ENCODE measurements at places on chromosomes 2 and 18. TPM values are rescaled to one million over a fixed set of nuclear protein-coding genes. Genes with fewer than 3 reads are reported as not detected.

GRCh38 chr2:2569836-2570235 lies 238.8 kb upstream of the MYT1L start:
- no peak overlapping the region for H3K27ac ChIP-seq
- no peaks in the 10 kb centered on the region for H3K4me1 ChIP-seq
- no peaks in the 10 kb centered on the region for H3K36me3 ChIP-seq
- H3K27me3 ChIP-seq, result peaks cover 2% of the 10 kb centered on the region
- H3K4me3 ChIP-seq, result no peak overlapping the region

GRCh38 chr2:16209799-16210198 lies 269.4 kb downstream of the MYCN start:
- H3K4me3 ChIP-seq, result no peak overlapping the region
- no peaks in the 10 kb centered on the region for H3K36me3 ChIP-seq
- H3K4me1 ChIP-seq, result no peaks in the 10 kb centered on the region
- no peak for DNase-seq
- no peak overlapping the region for H3K27ac ChIP-seq

DNA sequence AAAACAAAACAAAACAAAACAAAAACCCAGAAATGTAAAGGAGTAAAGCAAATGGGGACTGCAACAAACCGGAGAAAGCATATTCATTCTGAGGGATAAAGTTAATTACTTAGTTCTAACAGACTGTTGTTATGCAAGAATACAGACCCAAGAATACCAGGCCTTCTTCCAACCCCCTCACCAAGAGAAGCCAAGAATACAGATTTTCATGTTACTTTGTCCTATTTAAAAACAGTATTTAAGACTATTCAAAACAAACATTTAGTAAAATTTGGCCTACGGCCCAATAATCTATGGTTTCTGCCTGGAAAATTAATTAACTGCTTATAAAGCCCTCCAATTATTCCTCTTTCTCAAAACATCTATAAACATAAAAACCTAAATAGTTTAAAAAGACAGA lies 91.4 kb downstream of the USP34 start:
- peaks cover 40% of the 10 kb centered on the region for H3K36me3 ChIP-seq
- peaks cover 10% of the 10 kb centered on the region for H3K4me1 ChIP-seq
- H3K27ac ChIP-seq, result peak overlapping the region; percentile 17
- H3K27me3 ChIP-seq, result no peaks in the 10 kb centered on the region

STARD6 gene
- not detected for total RNA-seq

IL18R1 gene
- total RNA-seq, result 0.49 TPM

KCMF1 gene
- total RNA-seq, result 101 TPM

DNA sequence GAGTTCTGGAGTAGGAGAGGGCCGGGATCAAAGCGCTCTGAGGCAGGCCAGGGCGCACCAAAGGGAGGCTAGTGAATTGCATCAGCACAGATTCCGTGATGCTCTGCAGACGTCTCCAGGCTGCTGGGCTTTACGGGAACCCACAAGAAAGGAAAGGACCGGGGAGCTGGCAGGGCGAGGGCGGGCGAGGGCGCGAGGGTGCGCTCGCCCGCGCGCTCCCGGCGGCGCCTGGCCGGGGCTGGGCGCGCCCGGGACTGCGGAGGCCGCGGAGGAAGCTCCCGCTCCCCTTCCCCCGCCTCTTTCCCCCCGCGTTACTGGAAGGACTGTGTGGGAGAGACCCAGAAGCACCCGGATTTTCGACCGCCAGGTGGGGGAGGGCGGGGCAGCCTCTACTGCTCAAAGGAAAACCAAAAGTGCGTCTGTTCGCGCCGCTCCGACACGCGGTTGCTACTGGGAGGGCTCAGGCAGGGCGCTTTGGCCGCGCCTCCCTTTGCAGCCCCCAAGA lies 2.4 kb upstream of the FOSL2 start:
- peak overlapping the region; percentile 77 for H3K4me3 ChIP-seq
- H3K4me1 ChIP-seq, result peaks cover 39% of the 10 kb centered on the region
- H3K36me3 ChIP-seq, result peaks cover 7% of the 10 kb centered on the region
- no peaks in the 10 kb centered on the region for H3K27me3 ChIP-seq

FSHR gene
- not detected for total RNA-seq

GRCh38 chr2:157107460-157107859 lies 150.0 kb upstream of the GALNT5 start:
- H3K27me3 ChIP-seq, result no peaks in the 10 kb centered on the region
- no peaks in the 10 kb centered on the region for H3K4me1 ChIP-seq
- H3K27ac ChIP-seq, result no peak overlapping the region
- DNase-seq, result no peak
- H3K36me3 ChIP-seq, result peaks cover 10% of the 10 kb centered on the region

GRCh38 chr2:20576598-20577115 lies 74.2 kb downstream of the HS1BP3 start:
- H3K36me3 ChIP-seq, result no peaks in the 10 kb centered on the region
- H3K27ac ChIP-seq, result no peak overlapping the region
- H3K27me3 ChIP-seq, result no peaks in the 10 kb centered on the region

PCARE gene
- total RNA-seq, result not detected

- H3K36me3 ChIP-seq, result no peaks in the 10 kb centered on the region
- no peak for DNase-seq
- H3K27me3 ChIP-seq, result peaks cover 34% of the 10 kb centered on the region
- no peak overlapping the region for H3K4me3 ChIP-seq
Observed at GRCh38 chr2:138829326-138829919, 49.2 kb upstream of the NXPH2 start.

GRCh38 chr2:64221935-64222334 lies 77.7 kb upstream of the PELI1 start:
- no peak for DNase-seq
- no peaks in the 10 kb centered on the region for H3K36me3 ChIP-seq
- no peak overlapping the region for H3K27ac ChIP-seq
- peaks cover 12% of the 10 kb centered on the region for H3K4me1 ChIP-seq
- H3K27me3 ChIP-seq, result no peaks in the 10 kb centered on the region
- H3K4me3 ChIP-seq, result no peak overlapping the region

GRCh38 chr2:234974501-234975385 lies 22.9 kb downstream of the SH3BP4 start:
- peaks cover 7% of the 10 kb centered on the region for H3K36me3 ChIP-seq
- peaks cover 61% of the 10 kb centered on the region for H3K4me1 ChIP-seq
- H3K27ac ChIP-seq, result peak overlapping the region; percentile 57
- no peak overlapping the region for H3K4me3 ChIP-seq

ZNF892 gene
- 4.8 TPM for total RNA-seq

- H3K36me3 ChIP-seq, result peaks cover 7% of the 10 kb centered on the region
- H3K27me3 ChIP-seq, result no peaks in the 10 kb centered on the region
- no peak for DNase-seq
- H3K27ac ChIP-seq, result no peak overlapping the region
Observed at GRCh38 chr18:79283929-79284328, 111.8 kb upstream of the NFATC1 start.

GRCh38 chr2:223815186-223815883 lies 22.0 kb downstream of the AP1S3 start:
- H3K4me3 ChIP-seq, result no peak overlapping the region
- no peaks in the 10 kb centered on the region for H3K27me3 ChIP-seq
- no peak for DNase-seq
- no peaks in the 10 kb centered on the region for H3K36me3 ChIP-seq
- peaks cover 53% of the 10 kb centered on the region for H3K4me1 ChIP-seq

DNA sequence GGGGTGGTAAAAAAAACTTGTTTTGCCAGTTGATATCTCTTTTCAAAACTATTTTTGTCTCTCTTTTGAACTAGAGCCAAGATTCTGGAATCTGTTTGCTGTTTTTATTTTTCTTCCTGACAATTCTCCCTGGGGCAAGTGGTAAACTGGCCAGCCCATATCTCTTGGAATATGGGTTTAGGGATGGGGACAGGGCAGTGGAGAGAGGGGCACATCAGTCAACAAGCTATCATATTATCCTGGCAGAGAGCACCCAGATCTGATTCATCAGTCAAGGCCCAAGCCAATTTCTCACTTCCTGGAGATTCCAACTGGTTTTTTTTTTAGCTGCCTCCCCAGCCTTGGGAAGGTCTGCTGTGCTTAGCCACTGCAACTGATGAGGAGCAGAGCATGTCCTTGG lies 52.3 kb downstream of the ARHGAP28 start:
- no peaks in the 10 kb centered on the region for H3K27me3 ChIP-seq
- peaks cover 43% of the 10 kb centered on the region for H3K4me1 ChIP-seq
- DNase-seq, result no peak
- no peaks in the 10 kb centered on the region for H3K36me3 ChIP-seq

GRCh38 chr2:14752295-14752694 lies 119.8 kb downstream of the LRATD1 start:
- H3K36me3 ChIP-seq, result no peaks in the 10 kb centered on the region
- no peaks in the 10 kb centered on the region for H3K27me3 ChIP-seq
- no peaks in the 10 kb centered on the region for H3K4me1 ChIP-seq

GRCh38 chr2:156329031-156329926 lies 3.2 kb downstream of the NR4A2 start:
- peak; percentile 83 for DNase-seq
- H3K36me3 ChIP-seq, result no peaks in the 10 kb centered on the region
- H3K4me1 ChIP-seq, result peaks cover 21% of the 10 kb centered on the region

DNA sequence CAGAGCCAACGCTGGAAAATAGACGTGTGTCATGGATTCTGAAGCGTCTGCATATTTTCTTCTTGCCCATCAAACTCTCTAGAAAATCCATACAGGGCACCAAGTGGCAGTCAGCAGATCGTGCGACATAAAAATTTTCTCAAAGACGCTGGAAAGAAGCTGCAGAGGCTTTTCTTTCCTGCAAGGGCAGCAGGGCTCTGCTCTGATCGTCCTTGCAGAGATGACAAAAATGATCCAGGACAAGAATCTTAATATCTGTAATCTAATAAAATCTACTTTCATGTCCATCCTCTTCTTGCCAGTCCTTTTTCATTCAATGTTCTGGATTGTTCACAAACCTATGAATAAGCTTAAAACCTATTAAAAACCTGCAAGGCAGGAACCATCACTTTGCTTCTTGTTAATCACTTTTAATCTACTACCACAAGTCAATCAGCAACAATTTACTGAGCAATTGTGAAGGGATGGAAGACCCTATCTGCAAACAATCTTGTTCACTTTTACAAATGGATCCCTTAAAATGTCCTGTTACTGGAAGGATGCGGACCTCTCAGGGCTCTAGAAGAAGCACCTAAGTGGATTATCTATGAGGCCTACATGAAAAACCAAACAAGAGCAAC lies 93.6 kb downstream of the MREG start:
- peaks cover 2% of the 10 kb centered on the region for H3K36me3 ChIP-seq
- H3K4me1 ChIP-seq, result peaks cover 61% of the 10 kb centered on the region
- H3K27ac ChIP-seq, result peak overlapping the region; percentile 95
- no peaks in the 10 kb centered on the region for H3K27me3 ChIP-seq

DNA sequence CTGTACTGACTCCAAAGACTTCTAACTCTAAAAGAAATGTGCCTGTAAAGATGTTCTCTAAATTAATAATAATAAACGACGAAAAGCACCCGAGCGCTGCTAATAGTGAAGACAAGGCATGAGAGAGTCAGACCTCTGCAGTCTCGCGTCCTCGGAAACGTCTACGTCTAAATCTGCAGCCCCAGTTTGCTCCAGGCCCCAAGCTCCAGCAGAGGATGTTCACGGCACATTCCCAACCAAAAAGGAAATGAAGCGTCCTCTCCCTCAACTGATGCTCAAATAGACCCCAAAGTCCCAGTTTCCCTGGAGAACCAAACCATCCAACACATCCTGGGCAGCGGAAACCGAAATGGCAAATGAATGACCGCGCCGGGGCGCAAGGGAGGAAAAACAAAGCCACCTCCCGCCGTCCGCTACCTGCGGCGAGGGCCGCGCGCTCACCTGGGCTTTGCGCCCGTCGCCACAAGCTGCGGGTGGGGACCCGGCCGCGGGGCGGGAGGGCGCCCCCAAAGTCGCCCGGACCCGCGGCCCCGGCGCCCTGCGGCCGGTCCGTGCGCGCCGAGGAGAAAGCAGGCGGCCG lies 47.1 kb upstream of the CCDC150 start:
- peak overlapping the region; percentile 94 for H3K4me3 ChIP-seq
- H3K27me3 ChIP-seq, result no peaks in the 10 kb centered on the region
- H3K4me1 ChIP-seq, result peaks cover 45% of the 10 kb centered on the region
- no peak for DNase-seq
- H3K27ac ChIP-seq, result peak overlapping the region; percentile 93
- no peaks in the 10 kb centered on the region for H3K36me3 ChIP-seq

DNA sequence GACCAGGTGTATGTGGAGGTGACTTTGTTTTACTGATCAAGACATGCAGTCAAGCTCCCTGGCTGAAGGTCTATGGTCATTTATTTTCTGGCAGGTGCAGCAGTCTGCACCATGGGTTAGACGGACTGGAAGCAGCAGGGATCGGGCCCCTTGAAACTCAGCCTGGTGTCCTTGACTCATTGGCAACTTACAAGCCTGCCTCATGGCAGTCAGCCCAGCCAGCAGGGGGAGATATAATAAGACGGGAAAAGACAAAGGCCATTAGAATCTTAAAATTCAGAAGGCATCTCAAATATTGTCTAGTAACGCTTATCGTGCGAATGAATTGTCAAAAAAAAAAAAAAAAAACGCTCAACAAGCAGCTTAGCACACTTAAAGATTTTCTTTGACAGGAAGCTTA lies 308.2 kb downstream of the EN1 start:
- H3K27ac ChIP-seq, result no peak overlapping the region
- no peak overlapping the region for H3K4me3 ChIP-seq
- no peaks in the 10 kb centered on the region for H3K4me1 ChIP-seq
- H3K27me3 ChIP-seq, result peaks cover 12% of the 10 kb centered on the region
- H3K36me3 ChIP-seq, result no peaks in the 10 kb centered on the region
- no peak for DNase-seq

- H3K4me3 ChIP-seq, result no peak overlapping the region
- peak overlapping the region; percentile 74 for H3K27ac ChIP-seq
- no peak for DNase-seq
- H3K36me3 ChIP-seq, result peaks cover 26% of the 10 kb centered on the region
- peaks cover 34% of the 10 kb centered on the region for H3K4me1 ChIP-seq
Observed at GRCh38 chr2:73906847-73907505, 14.2 kb downstream of the ACTG2 start.

- no peak overlapping the region for H3K4me3 ChIP-seq
- no peak overlapping the region for H3K27ac ChIP-seq
- peaks cover 4% of the 10 kb centered on the region for H3K36me3 ChIP-seq
- no peak for DNase-seq
Observed at GRCh38 chr2:19484736-19485135, 126.3 kb upstream of the OSR1 start.

- no peak overlapping the region for H3K27ac ChIP-seq
- no peak for DNase-seq
- H3K27me3 ChIP-seq, result peaks cover 6% of the 10 kb centered on the region
- no peak overlapping the region for H3K4me3 ChIP-seq
Observed at GRCh38 chr2:83587309-83587708, 871.8 kb downstream of the SUCLG1 start.

DNA sequence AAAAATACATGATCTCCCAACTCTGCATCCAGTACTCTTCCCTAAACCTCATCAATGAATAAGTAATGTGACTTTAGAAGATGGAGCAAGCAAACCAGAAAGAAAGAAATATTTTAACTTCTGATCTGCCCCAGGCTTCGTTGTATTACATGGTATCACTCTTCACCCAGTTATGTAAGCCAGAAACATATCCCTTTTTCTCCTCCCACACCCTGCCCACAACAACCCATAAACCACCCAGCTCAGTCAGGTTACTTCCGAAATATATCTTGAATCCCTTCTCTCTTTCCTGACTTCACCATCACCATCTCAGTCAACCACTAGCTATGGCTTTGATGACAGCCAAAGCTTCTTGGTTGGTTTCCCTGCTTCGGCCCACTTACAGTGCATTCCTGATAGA lies 295.8 kb upstream of the PARD3B start:
- peaks cover 1% of the 10 kb centered on the region for H3K27me3 ChIP-seq
- H3K36me3 ChIP-seq, result no peaks in the 10 kb centered on the region
- DNase-seq, result no peak
- H3K27ac ChIP-seq, result no peak overlapping the region
- no peaks in the 10 kb centered on the region for H3K4me1 ChIP-seq

Measured in chondrocyte (in vitro differentiated cells).